ENCODE measurements at places on chromosomes 11 and 22.
A peak's percentile ranks its signal among the peaks of the same experiment; 100 is the strongest.

DNA sequence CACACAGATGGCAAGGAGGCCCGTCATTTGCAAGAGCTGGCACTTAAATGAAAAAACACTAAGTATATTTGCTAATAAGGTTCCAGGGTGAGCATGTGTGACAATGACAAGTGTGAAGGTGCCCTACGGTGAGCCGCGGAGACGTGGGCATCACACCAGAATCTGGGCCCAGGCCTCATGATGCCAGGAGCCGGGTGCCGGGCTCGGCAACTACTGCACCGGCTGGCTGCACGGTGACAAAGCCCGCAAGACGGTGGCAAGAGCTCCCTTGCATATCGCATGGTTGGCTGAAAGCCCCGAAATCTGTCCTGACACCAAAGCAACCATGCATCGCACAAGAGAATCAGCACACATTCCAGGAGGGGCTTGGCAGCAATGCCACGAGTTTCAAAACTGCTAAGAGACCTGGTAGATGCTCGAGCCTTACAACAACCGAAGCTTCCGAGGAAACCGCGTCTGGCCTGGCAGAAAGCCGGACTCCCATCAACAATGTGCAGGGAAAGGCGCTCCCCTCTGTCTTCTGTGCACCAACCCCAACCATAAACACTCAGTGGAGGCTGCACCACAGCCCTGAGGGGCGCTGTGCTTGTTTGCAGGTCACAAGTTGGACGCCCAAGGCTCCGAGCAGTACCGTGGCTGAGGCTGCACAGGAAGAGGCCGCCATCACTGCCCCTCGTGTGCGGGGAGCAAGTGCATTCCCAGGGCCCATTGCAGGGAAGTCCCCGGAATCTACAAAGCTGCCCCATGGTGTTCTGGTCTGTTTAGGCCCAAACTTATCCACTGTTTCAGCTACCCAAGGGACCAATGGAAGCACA is 339.7 kb downstream of the CTTN start:
- no peak for DNase-seq

DNA sequence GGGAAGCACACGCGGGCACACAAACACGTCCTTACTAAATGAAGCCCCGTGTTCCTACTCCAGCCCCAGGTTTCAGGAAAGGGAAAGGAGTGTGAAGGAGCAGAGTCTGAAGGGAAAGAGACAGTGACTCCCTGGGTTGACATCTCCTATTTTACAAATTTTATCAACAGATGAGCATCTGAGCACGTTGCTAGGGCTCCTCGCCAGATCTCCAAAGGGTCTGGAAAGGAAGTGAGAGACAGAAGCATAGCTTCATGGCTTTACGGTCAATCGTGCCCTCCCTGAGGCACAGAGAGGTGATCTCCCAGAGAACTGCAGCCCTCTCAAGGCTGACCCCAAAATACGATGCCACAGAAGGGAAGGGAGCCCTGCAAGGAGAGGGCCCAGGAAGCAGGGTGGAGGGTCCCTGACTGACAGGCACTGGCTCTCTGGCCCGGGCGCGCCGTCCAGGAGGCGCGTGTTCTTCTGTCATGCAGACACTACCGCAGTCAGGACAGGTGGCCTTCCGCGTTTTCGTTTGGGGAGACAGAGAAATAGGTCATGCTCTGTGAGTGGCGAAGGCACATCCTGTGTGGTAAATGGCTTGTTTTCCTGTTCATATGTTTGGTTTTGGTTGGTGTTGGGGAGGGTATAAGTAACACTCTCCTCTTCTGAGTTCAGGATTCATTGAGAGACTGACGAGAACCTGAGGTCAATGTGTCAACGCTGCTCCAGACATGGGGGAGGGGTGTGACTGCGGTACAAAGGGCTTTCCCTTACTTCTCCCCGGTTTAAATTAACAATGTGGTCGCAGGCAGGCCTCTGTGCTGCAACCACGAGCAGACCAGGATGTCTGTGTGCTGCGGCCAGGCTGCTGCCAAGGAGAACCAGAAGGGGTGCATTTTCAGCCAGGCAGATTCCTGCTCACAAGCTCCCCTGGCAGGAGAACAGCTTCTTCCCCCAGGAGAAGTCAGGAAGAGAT is 813.3 kb downstream of the OPCML start:
- DNase-seq = peak; percentile 11

- DNase-seq = no peak
Measured at GRCh38 chr11:72358466-72359405, 75.6 kb downstream of the CLPB start.

DNA sequence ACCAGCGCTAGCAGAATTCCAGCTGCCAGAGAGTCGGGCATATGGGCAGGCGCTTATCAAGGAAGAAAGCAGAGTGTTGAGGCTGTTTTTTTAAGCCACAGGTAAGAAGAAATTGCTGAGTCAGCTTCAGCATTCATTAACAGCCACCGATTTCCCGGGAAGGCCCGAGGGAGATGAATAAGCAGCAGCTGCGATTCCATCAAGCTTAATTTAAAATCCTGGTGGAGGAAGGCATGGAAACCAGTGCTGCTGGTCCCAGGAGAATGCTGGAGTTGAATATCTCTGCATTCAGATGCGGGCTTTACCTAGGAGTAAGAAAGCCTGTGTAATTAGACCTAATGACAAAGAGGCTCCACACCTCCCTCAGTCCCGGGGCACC is 168.8 kb downstream of the BRD1 start:
- no peak for DNase-seq

- no peak for DNase-seq
Measured at GRCh38 chr22:43293259-43293654, 49.9 kb downstream of the SCUBE1 start.
